ENCODE measurements at places on chromosomes 1 and 21. TPM values are rescaled to one million over a fixed set of nuclear protein-coding genes. Genes with fewer than 3 reads are reported as not detected.

- no peak for DNase-seq
Measured at GRCh38 chr1:179264507-179264906, 29.1 kb upstream of the SOAT1 start.

- no peak for DNase-seq
Measured at GRCh38 chr1:56557746-56558145, 21.6 kb downstream of the PLPP3 start.

DNA sequence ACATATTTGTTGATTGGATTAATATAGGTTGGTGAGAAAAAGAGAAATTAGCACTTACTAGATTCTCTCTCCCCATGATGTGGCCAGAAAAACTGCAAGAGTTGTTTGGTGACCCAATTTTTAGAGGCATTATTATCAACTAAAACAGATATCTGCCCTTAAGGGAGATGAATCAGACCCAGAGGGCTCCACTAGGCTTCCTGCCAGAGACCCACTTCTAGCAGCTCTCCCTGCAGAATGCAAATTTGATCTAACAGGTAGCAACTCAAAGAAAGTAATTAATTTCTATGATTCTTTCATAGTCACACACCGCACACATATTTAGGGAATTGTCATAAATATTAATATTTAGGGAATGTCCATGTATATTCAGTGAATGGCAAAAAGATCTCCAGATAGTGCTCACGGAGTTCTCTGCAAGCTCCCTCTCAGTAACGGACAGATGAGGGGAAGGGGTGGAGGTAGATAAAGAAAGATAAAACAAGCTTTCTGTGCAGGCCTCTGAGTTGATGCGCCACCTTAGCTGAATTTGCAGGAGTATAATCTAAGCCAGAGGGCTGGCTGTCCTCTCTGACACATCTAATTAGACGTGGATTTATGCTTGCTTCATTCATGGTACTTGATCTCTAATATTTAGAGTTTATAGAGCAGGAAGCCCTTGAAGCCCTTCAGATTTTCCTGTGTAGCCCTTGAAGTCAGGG, 84.1 kb upstream of the CCDC190 start:
- DNase-seq: no peak

GRCh38 chr1:228362884-228363450, 43.7 kb downstream of the TRIM11 start:
- no peak for DNase-seq

GRCh38 chr1:50822035-50822776, 137.9 kb downstream of the FAF1 start:
- DNase-seq: no peak

DNA sequence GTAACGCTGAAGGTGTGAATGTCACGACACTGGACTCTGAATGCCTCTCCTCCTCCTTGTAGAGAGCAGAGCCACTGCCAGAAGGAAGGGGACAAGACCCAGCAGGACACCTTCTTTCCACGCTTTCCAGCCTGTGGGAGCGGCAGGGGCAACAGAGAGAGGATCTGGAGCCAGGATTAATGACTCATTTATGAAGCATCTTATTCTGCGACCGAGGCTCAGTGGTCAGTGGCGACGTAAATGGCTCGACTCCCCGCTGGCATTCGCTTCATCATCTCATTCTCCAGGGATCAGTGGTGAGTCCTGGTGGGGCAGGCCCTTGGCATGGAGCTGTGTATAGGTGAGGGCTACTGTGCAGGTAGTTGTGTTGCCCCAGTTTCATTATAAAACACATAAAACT, 4.6 kb downstream of the SLC37A1 start:
- no peak for DNase-seq

- no peak for DNase-seq
Measured at GRCh38 chr1:94856868-94857267, 36.7 kb downstream of the SLC44A3 start.

- DNase-seq: no peak
Measured at GRCh38 chr1:53313556-53313955, 14.3 kb downstream of the LRP8 start.

DNA sequence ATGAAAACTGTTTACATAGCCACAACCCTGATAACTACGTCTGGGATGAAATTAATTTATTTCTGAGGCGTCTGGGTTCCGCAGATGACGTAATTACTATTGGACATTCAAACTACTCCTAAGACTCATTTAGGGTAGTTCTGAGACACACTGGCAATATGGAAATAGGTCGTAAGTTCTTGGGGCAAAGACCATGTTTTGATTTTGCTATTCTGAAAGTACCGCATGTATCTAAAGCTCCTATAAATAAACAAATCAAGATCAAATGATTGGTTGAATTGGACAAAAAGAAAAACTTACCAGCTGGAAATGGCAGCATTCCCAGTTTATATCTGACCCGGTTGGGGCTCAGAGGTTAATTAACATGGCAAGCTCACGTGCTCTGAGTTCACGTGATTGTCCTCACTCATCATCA, 74.3 kb downstream of the DHRS3 start:
- DNase-seq: no peak

GRCh38 chr1:151243683-151244216, 10.8 kb upstream of the PSMD4 start:
- no peak for DNase-seq

DNA sequence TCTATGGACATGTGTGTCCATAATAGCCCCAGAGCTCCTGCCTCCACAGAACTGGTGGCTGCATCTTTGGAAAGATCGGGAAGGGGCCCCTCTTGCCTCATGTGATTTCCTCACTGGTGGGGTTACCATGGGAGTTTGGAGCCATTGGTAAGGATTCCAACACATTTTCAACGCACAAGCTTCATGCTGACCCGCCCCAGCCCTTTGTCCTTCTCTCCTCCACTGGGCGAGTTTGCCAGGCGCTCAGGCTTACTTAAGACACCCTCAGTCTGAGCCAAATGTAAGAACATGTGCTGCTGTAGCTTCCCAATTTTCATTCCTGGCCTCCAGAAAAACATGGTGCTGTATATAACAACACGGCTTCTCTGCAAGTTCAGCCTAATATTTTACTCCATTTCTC, 72.4 kb downstream of the ATP5PO start:
- no peak for DNase-seq

- DNase-seq: no peak
Measured at GRCh38 chr1:16209847-16210407, 2.5 kb downstream of the ARHGEF19 start.

- no peak for DNase-seq
Measured at GRCh38 chr1:236869911-236870310, 74.8 kb downstream of the MTR start.

DNA sequence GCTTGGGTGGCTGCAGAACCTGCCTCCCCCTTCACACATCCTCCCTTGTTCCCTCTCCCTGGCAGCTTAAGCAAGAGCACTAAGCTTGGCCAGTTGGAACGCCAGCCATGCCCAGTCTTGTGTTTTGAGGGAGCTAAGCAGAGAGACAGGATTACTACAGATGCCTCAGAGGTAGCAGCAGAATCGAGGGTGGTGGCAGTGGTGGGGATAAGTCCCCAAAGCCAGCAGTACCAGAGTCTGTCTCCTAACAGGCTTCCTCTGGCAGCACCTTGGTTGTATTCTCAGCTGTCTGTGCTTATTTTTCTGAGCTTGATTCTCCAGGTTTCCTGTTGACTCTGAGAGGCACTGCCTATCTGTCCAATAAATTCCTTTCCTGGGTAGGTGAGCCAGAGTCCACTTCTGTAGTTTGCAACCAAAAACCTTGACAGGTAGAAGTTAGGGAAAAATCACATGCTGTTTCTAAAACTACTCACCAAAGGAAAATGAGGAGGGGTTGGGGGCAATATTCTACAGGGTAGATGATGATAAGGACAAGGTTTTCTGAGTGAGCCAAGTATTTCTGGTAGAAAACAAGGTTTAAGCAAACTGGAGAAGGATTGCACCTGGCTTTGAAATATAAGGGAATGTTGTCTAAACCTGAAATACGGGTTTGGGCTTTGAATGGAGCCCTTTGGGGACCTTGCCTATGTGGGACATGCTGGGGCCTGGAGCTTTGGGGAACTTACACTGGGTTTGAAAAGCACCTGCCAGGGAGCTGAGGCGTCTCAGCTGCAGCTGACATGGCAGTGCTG, 100.8 kb downstream of the PBX1 start:
- no peak for DNase-seq

DNA sequence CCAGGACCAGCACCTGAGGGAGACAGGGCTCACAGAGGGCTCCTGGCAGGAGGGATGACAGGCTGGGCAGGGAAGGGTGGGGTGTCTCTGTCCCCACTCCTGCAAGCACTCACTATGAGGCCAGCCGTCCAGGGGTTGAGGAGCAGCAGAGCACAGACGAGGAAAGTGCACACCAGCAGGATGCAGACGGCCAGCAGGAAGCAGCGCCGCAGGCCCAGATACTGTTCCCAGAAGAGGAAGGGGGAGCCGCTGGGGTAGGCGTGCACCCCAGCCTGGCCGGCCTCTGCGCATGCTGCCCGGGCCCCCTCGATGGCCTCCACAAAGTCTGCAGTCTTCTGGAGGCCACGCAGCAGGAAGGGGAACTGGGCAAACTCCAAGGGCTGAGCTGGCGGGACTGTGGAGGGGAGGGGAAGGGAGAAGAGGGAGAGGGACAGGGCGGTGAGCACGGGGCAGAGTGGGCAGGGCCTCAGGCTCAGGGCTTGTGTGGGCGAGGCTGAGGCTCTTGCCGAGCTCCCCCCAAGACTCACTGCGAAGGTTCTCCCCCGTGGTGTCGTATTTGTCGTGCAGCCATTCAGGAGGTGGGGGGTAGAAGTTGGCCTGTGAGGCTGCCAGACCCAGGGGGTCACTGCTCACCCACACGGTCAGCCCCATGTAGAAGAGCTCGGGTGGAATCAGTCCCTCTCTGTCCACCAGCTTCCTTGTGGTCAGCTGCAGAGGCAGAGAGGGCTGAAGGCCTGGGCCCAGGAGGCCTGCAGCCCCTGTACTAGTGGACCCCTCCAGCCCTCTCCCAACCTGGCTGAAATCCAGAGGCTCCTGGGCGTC, 16.5 kb downstream of the PTCH2 start:
- DNase-seq: no peak

DNA sequence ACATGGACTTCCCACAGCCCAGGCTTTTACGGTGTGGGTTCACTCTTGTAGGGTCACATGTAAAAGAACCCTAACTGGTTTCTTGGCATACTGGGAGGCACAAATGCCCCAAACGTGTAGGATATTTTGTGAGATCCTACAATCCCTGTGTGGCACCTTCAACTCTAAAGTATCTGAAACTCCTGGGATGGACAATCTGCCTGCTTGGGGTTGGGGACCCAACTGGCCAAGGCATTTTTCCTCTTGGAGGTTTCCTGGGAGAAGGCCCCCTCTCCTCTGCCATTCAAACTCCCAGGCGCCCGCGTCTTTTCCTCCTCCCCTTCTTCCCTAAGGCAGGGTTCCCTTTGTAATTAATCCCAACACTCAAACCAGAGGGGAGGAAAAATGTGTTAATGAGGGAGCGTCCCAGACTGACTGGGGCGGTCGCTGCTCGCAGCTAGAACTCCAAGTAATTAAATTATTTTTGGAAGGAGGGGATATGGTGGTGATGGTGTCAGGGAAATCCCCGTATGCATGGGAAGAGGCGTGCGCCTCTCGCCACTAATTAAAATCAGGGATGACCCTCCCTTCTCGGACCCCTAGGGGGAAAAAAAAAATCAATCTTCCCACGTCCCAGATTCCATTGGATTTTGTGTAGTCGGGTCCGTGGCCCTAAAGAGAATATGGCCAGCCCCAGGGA, 681 bp upstream of the VANGL2 start:
- DNase-seq: no peak

GRCh38 chr21:41762753-41763152, 4.1 kb downstream of the RIPK4 start:
- no peak for DNase-seq

GRCh38 chr1:220751111-220751510, 3.0 kb downstream of the MTARC2 start:
- DNase-seq: no peak

- DNase-seq: no peak
Measured at GRCh38 chr1:32774950-32775634, 42.1 kb downstream of the YARS1 start.

- DNase-seq: no peak
Measured at GRCh38 chr1:59384443-59384842, 87.5 kb downstream of the FGGY start.

DNA sequence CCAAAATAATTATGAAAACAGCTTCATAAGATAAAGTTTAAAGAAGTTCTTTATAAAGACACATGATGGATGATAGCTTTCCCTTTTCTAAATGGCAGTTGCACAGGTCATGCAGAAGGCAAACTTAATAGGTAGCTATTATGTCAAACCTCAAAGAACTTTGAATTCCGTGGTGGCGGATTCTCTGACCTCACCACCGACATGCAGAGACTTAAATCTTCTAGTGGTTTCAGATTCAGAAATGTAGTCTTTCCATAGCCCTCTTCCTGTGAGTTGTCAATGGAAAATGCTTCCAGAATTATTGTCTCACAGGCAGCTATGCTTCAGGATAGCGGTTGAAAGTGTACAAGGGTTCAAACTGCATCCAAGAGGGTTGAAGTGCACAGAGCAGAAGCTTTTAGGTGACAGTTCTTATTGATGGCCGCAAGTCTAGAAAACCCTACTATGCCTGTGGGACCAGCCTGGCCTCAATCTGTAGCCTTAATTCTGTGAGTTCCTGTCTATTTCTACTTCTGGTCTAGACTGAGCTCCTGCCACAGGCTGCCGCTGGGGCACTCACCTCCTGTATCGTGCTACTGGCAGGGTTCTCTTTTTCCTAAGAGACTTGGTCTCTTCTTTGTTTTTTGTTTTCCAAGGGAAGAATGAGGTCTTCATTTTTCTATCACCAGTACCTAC, 117.0 kb upstream of the ERRFI1 start:
- DNase-seq: no peak

DNA sequence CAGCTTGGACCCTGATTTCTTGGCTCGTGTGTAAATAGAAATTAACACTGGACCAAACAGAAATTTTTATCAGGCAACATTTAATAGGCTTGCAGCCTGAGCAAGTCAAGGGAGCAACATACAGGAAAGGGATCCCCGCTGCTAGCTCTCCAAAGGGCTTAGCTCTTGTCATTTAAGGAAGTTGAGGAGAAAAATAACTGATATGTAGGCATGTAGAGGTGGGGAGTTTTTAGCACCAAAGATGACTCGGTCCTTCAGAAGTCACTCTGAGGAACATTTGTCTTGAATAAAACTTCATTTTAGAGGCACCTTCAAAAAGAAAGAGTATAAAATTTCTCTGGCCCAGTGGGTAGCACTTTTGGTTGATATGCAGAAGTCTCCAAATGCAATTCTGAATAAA, 27.1 kb downstream of the GBP2 start:
- no peak for DNase-seq

NBPF12 gene
- total RNA-seq: 28.0 TPM

HSPB7 gene
- not detected for total RNA-seq

NBL1 gene
- 32.0 TPM for total RNA-seq

KCNJ15 gene
- not detected for total RNA-seq

C1orf53 gene
- total RNA-seq: not detected

TNFRSF4 gene
- 127 TPM for total RNA-seq

DNALI1 gene
- not detected for total RNA-seq

RNF186 gene
- not detected for total RNA-seq
